Posterior vena cava (tissue), 2 donors: ENCODE measurements at places on chromosomes 5 and 9. TPM values are rescaled to one million over a fixed set of nuclear protein-coding genes. Genes with fewer than 3 reads are reported as not detected.

- DNase-seq: no peak
Observed at GRCh38 chr5:106136061-106136460, 1534.7 kb downstream of the EFNA5 start.

- no peak for DNase-seq
Observed at GRCh38 chr9:91433180-91433579, 9.5 kb upstream of the NFIL3 start.

- DNase-seq: no peak
Observed at GRCh38 chr9:134834217-134834956, 46.2 kb upstream of the FCN2 start.

- no peak for DNase-seq
Observed at GRCh38 chr5:179730852-179731251, 1.8 kb upstream of the MAML1 start.

- no peak for DNase-seq
Observed at GRCh38 chr9:31248156-31248555, 1136.3 kb upstream of the ACO1 start.

DNA sequence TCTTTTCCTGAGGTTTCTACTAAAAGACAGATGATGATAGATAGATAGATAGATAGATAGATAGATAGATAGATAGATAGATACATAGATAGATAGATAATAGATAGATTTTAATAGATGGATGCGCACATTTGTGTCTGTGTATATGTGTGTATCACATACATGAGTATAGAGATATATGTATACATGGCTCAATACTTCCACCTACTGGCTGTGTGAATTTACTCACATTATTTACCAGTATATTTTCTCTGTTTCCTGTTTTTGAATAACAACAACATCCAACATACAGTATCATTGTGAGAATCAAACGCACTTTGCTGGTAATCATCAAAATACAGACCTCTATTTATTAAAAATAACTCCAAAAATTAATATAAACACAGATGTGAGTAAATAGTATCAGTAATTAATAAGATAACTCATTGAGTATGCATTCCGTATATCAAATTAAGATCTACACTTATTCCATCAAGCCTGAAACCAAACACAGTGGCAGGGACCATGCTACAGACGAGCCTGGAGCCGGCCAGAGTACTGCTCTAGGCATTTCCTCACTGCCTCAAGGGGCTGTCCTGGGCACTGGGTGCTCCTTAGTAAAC, 338.0 kb downstream of the SEMA5A start:
- no peak for DNase-seq

- DNase-seq: no peak
Observed at GRCh38 chr5:43401827-43402226, 10.4 kb downstream of the CCL28 start.

DNA sequence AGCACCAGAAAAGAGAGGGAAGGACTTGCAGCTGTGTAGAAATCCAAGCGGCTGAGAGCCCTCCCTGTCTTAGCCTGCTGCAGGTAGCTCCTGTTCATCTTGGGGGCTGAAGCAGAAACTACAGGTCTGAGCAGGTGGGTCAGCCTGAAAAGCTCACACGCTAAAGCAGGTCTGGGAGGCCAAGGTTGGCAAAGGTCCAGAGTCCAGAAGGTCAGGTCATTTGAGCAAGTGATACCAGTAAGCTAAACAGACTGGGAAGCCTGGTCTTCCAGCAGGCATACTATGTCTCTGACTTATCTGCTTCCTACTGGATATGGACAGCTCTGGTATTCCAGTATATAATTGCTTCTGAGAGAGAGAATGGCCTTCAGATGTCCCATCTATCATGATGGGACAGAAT, 26.2 kb downstream of the PTCD2 start:
- no peak for DNase-seq

DNA sequence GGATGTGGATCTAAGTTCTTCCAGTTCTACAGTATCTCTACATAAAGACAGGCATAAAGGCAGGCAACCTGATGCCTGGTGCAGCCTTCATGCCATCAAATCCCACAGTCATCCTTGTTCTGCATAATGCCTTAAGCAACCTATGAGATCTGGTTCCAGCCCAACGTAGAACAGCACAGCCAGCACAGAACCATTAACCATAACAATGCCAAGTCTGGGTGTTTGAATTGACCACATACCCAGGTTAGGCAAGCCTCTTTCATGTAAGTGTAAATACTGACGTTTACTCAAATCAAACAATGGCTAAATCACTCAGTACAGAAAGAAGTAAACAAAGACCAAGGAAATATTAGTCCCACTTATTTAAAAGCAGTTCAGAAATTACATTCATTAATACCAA, 195.0 kb downstream of the ADAMTSL1 start:
- no peak for DNase-seq

DNA sequence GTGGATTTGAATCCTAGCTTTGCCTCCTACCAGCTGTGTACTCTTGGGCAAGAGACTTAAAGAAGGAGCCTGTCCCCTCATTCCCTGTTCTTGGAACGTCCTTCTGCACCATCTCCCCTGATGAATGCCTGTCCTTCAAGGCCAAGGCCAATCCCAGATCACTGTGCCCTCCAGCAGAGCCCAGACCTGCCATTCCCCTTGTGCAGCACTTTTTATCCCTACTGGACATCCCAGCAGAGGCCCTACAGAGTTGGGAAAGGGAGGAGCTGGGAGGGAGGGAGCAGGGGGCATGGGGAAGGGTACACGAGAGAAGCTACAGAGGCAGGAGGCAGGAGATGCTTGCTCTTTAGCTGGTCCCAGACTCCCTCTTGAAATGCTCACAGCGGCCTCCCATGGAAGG, 223.9 kb downstream of the PBX3 start:
- no peak for DNase-seq

- no peak for DNase-seq
Observed at GRCh38 chr5:71786337-71787055, 67.4 kb downstream of the CARTPT start.

DNA sequence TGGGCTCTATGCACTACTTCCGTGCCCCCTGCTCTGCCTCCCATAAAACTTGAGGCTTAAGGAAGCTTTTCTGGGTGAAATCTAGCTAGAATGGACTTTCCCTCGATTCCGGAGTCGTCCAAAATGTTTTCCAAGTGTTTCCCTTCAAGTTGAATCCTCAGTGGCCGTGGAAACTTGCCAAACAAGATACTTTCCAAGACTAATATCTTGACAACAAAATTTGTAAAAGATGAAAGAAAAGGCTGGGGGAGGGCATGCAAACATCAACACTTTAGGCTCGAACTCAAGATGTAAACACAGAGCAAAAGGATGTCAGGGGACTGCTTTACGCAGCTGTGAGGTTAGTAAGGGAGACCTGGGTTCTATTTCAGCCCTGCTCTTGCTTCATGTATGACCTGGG, 482.8 kb upstream of the KLF4 start:
- DNase-seq: no peak

The CCL27 gene
- total RNA-seq: not detected

The CDKN2A gene
- 1.4 TPM for total RNA-seq

The AFF4 gene
- 90.3 TPM for total RNA-seq

The SLCO6A1 gene
- not detected for total RNA-seq

The CAMK4 gene
- total RNA-seq: 0.69 TPM

The ARID3C gene
- not detected for total RNA-seq

The GMCL2 gene
- total RNA-seq: not detected
